CD4-positive, alpha-beta T cell treated with Interleukin-15 for 1 hour (primary cell): ENCODE measurements at places on chromosomes 3 and 15.
A peak's percentile ranks its signal among the peaks of the same experiment; 100 is the strongest.

DNA sequence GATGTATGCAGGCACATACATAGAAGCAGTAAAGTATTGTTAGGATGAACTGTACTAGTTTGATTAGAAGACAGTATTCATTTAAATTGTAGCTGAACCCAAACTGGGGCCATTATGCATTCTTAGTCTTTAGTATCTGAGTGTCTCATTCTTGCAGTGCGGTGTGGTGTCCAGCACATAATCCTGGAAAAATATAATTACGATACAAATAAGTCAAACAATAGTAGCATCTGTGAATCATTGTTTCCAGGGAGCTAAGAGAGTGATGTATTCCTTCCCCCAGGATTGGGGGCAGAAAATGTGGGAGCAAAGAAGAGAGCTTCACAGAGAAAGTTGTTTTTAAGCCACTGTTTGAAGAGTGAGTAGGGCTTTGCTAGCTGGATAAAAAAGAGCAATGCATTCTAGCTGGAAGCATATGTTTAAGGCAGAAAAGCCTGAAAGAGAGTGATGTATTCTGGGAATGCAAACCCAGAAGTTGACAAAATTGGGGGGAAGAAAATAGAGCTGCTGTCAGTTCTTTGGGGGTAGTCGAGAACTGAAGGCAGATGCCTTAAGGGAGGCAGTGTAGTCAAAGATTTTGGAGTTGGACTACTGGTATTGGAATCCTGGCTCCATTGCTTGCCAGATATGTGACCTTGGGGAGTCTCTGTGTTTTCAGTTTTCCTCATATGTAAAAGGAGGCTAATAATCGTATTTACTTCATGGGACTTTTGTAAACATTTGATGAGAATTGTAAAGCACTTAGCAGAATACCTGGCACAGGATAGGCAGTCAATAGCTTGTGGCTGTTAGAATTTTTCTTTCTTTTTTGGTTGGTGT is 14.1 kb downstream of the SLMAP start:
- DNase-seq, result no peak

GRCh38 chr3:188913084-188913483 is 258.7 kb upstream of the TPRG1 start:
- DNase-seq, result no peak

DNA sequence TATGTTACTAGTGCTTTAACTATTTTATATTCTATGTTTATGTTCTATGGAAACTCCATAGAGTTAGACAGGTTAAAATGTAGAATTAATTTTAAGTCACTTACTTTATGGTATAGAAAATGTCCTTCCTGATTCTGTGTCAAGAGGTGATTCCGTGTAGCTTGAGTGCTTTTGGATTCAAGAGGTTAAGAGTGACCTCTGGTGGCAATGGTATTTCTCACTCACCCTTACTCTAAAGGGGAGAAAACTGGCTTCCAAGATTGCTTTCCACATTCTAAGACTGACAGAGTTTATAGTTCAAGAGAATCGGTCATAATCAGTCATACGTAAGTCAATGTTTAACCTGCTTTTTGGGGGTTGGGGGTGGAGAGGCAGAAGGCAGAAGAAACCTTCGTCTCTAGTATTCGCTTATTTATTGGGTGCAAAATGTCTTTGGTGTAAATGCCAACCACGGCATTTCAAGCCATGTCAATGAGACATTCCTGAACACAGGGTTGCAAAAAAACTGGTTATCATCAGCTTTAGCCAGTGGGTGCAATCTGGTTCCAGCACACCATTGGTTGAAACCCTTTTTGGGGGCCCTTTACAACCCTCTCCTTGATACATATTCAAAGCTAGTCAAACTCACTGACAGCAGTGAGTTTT is 92.0 kb upstream of the VGLL3 start:
- DNase-seq, result no peak

- DNase-seq, result no peak
Measured at GRCh38 chr3:195122261-195122660, 148.7 kb downstream of the XXYLT1 start.

DNA sequence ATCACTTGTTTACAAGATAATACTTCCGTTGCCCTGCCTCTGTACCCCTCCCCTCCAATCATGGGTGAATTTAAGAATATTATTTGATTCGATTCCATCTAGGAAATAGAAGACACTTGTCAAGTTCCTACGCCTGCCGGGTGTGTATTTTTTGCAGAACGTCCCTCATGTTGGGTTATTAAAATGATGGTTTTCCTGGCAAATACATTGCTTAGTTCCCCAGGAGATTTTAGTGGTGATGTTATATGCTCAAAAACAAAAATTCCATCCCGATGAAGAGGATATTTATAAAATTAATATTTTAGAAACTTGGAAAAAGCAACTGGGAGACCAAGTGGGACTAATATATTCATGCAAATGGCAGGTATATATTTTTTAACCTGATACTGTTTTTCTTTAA is 548.4 kb downstream of the EDEM1 start:
- DNase-seq, result no peak

DNA sequence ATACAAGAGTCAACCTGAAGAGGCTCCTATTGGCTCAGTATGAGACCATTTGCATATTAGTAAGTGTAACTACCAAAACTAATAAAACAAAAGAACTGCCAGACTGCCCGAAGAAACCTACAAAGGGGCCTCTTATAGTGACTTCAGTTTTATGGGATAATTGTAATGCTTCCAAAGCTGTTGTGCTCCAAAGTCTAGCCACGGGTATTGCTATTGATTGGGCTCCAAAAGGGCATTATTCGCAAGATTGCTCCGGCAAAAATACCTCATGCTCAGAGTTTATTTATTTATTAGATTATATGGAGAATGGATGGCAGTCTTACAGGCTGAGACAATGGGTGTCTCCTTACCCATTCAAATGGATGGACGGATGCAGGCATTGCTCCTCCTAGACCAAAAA is 11.4 kb downstream of the RPL22L1 start:
- DNase-seq, result no peak

DNA sequence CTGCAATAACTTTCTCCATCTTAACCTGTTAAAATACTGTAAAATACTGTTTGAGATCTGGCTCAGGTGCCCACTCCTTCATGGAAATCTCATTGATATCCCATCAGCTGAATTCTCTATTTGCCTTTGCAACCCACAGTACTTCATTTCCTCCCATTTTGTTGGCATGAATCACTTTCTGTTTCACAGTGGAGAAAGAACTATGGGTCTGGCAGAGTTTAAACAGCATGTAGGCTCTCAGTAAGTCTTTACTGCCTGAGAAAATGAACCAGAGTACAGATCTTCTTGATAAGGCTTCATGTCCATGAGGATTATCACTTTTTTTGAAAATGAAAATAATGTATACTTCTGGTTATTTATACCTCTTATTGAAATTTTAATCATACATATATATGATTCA is 245.9 kb downstream of the NAALADL2 start:
- no peak for DNase-seq

DNA sequence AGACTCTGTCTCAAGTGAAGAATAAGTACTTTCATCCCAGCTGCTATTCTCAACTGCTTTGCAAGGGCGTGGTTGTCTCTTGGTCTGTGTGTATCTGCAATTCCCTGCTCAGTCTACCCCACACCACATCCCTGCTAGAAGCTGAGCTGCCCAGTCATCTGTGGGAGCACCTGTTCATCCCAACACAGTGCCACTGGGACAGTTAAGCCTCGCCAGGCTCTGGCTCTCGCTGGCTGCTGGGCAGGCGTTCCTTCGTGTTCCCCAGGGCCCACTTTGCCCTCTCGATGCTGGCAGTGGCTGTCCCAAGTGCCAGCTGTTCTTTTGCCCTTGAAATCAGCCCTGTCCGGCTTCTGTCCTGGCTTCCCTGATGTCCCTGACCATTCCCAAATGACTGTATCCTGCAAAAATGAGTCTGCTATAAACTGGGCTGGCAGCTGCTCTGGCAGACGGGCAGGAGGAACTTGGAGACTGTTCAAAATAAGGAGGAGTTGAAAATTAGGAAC is 91.6 kb upstream of the KLHL25 start:
- no peak for DNase-seq

DNA sequence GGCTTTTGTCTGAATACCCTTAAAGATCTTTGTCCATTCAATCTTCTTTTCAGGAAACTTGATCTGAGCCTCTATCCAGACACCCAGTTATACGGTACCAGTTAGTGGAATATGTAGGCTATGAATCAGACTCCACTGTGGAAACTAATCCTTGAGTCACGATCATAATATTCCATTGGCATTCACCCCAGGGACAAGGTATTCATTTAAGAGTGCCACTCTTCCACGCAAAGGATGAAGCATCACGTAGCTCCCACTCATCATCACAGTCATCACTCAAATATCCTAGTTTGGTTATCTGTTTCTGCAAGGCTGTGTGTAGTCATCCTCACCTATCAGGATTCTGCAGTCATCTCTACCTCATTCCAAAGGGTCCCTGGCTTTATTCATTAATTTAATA is 85.6 kb downstream of the NEDD4 start:
- DNase-seq, result no peak

DNA sequence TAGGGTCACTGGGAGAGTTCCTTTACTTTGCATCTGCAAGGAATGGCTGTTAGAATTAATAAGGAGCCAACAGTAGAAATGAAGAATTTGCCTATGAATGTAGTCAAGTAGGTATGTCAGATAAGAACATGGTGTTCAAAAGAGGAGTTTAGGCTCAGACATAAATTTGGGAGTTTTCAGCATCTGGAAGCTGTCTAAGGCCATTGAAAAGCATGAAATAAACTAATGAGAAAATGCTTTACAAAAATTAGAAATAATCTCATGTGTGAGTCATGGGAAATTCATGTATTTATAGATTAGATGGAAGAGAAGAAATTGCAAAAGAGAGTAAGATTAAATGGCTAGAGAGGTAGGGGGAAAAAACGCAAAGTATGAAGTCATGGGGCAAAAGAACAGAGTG is 201.9 kb downstream of the DIPK2A start:
- no peak for DNase-seq

GRCh38 chr3:71956716-71957115 is 171.8 kb upstream of the PROK2 start:
- no peak for DNase-seq

DNA sequence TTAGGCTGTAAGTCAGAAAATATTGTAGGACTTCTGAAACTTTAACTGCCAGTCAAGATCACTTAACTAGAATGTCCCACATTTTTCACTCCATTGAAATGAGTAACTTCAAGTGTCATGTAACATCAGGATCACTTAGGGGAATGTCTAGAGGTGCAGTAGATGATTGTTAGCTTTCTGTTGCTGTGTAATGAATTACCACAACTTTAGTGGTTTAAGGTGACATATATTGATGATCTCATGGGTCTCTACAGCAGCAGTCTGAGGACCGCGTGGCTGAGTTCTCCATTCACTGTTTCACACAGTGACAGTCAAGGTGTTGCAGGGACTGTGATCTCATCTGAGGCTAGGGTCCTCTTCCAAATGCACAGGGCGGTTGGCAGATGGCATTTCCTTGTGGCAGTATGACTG is 82.7 kb downstream of the SLC25A26 start:
- DNase-seq, result peak; percentile 61

GRCh38 chr3:127208483-127209100 is 15.7 kb downstream of the PRR23E start:
- no peak for DNase-seq

DNA sequence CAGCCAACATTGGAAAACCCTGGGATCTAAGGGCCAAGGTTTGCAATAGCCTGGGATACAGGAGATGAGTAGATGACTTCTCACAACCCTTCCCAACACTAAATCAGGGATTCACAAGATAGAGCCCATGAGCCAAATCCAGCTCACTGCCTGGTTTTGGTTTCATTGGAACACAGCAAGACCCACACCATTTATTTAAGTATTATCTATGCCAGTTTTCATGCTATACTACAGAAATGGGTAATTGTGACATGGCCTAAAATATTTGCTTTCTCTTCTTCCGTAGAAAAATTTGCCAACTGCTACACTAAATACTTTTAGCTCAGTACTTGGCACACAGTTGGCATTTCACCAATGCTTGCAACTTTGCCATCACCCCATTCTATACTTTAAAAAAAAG is 132.0 kb upstream of the LMCD1 start:
- no peak for DNase-seq

GRCh38 chr3:63493101-63493500 is 159.4 kb upstream of the SNTN start:
- no peak for DNase-seq

DNA sequence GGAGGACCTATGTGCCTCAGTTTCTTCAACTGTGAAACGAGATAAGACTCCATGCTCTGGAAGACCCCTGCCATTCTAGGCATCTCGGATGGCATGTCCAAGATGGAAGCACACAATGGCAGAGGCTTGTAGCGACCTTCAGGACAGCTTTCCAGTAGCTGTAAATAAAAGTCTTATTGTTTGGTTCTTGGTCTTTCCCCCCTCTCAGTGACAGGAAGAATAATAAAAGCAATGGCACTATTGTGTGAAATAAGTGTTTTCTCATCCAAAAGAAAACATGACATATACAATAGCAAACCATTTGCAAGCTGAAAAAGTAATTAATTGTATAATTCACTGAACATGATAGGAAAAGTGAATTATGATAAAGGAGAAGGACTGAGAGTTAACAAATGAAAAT is 32.5 kb upstream of the CD47 start:
- DNase-seq, result no peak

- DNase-seq, result no peak
Measured at GRCh38 chr3:13894096-13894806, 14.4 kb upstream of the WNT7A start.

DNA sequence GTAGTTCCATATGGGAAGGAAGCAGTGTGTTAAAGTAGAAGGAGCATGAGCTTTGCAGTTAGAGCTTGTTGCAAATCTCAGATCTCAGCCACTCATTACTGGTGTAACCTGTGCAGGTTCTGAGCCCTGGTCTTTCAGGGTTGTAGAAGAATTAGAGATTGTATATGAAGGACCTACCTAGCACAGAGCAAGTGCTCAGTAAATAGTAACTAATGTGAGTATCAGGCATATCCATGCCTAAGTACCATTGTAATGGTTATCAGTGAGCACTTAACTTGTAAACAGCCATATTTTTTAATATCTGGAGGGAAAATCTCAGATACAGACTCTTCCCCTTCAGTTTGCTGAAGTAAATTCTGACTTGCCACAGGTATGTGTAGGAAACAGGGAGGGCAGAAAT is 59.3 kb downstream of the MAP6D1 start:
- no peak for DNase-seq

- peak; percentile 80 for DNase-seq
Measured at GRCh38 chr3:136194409-136195257, 1.5 kb downstream of the MSL2 start.

- peak; percentile 48 for DNase-seq
Measured at GRCh38 chr3:178084938-178085816, 451.1 kb upstream of the KCNMB2 start.

DNA sequence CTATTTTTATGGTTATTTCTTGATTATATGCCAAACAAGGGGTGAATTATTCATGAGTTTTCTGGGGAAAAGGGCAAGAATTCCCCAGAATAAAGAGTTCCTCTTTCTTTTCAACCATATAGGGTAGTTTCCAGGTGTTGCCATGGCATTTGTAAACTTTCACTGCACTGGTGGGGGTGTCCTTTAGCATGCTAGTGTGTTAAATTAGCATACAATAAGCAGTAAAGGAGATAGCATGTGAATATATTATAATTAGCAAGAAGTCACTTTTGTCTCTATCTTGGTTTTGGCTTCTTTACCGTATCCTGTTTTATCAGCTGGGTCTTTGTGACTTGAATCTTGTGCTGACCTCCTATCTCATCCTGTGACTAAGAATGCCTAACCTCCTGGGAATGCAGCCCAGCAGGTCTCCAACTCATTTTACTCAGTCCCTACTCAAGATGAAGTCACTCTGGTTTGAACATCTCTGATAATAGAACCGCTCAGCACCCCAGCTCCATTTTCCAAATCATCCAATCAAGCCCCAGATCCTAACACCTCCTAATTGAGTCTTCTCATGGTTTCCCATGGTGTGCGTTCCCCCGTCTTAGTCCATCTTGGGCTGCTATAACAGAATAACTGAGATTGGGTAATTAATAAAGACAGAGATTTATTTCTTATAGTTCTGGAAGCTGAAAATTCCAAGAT is 3.4 kb upstream of the SELENOT start:
- peak; percentile 32 for DNase-seq
